Endodermal cell (in vitro differentiated cells): ENCODE measurements at places on chromosomes 4 and X. TPM values are rescaled to one million over a fixed set of nuclear protein-coding genes. Genes with fewer than 3 reads are reported as not detected.

DNA sequence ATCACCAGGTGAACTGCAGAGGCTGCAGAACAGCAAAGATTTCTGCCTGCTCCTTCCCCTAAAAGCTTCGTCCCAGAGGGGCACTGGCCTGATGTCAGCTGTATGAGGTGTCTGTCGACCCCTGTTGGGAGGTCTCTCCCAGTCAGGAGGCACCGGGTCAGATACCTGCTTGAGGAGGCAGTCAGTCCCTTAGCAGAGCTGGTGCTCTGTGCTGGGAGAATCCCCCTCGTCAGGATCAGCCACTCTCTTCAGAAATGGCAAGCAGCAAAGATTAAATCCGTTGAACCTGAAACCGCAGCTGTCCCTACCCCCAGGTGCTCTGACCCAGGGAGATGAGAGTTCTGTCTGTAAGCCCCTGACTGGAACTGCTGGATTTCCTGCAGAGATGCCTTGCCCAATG lies 1166.3 kb upstream of the ADGRL3 start:
- H3K27me3 ChIP-seq = no peaks in the 10 kb centered on the region
- H3K4me3 ChIP-seq = no peak overlapping the region
- peak; percentile 53 for DNase-seq
- H3K4me1 ChIP-seq = no peaks in the 10 kb centered on the region
- no peak overlapping the region for H3K27ac ChIP-seq
- no peaks in the 10 kb centered on the region for H3K36me3 ChIP-seq

DNA sequence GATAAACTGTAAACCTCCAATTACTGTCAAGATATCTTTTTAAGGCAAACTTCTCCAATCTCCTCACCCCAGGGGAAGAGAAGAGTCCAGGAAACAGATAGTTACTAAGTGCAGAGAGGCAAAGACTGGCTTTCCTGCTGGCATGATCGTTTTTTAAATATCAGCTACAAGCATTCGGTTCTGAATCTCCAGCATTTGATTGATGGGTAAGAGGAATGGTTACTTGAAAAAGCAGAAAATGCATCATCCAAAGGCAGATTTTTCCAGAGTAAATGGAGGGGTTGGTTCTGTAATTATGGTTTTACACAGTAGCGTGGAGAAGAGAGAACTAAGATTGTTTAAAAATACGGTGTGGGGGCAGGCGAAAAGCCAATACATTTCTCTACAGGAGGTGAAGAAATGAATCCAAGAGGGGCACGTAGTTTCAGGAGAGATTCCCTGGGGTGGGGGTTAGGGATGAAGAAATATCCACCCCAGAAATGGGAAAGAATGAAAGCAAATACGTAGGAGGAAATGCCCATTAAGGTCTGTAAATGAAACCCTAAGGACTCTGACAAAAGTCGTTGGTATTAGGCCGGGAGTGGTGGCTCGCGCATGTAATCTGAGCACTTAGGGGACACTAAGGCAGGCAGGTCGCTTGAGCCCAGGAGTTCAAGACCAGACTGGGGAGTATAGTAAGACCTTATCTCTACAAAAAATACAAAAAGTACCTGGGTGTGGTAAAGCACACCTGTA lies 248.3 kb downstream of the DHRSX start:
- no peak for DNase-seq
- no peak overlapping the region for H3K4me3 ChIP-seq
- no peaks in the 10 kb centered on the region for H3K36me3 ChIP-seq
- no peaks in the 10 kb centered on the region for H3K4me1 ChIP-seq

DNA sequence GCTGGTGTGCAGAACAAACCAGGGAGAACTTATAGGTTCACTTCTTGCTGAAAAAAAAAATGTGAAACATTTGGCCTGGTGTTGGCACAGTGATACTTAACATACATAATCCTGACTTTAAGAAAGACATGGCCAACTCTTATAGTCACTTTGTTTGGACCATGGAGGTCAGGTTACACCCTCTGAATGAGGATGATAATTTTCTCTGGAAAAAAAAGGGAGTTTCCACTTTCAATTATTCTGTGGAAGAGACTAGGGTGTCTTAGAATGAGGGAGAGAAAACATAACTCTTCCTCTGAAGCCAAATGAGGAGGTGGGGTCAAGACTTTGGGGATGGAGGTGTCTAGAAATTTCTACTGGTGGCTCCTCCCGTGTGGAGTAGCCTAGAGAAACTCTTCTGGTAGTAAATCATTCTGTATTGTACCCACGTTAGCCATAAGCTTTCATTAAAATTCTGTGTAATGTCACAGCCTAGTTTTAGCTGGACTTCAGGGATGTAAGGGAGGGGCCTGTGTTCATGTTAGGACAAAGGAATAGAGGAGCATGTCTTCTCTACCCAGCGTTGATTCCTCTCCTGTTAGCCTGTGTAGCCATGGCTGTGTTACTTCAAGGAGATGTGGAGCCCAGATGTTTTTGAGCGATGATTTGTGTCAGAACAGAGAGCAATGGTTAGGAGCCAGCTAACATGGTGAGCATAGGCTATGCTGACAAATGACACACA lies 328.3 kb downstream of the GPAT3 start:
- no peaks in the 10 kb centered on the region for H3K36me3 ChIP-seq
- peaks cover 23% of the 10 kb centered on the region for H3K27me3 ChIP-seq
- DNase-seq = no peak

DNA sequence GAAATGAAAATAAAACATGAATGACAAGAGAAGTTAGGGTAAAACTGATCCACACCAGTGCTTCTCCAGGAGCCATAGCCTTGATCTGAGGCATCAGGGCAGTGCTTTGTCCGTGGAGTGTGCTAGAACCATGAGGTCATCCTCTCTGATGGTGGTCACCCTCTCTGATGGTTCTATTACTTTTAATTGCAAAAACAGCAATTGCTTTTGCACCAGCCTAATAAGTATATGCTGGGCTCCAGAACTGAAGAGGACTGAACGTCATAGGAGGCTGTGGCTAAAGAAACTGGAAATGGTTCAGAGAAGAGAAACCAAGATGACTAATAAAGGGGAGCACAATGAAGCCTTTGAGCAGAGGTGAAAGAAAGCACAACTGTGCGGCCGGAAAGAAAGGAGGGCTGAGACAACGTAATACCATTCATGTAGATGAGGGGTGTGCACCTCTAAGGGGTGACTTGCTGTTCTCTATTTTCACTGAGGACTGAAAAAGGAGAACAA lies 17.0 kb upstream of the TMEM154 start:
- no peak overlapping the region for H3K4me3 ChIP-seq
- H3K4me1 ChIP-seq = peaks cover 3% of the 10 kb centered on the region
- H3K27ac ChIP-seq = no peak overlapping the region
- no peak for DNase-seq
- no peaks in the 10 kb centered on the region for H3K27me3 ChIP-seq

Gene ATP1B4
- total RNA-seq = not detected in 2 replicates

DNA sequence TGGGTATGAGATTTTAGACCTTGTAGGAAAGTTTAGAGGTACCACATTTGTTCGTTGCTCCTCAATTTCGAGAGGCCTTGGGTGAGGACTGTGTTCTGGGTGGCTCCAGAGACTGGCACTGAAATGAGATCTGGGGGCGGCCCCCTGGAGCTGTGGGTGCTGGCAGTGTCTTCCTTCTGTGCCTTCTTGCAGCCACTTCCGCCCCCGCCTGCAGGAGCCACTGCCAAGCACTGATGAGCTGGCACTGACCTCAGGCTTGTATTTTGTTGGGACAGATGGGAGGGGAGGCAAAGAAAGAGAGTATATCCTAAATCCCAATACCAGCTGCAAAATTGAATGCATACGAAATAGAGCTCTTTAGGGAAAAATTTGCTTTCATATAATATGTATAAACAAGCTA lies 64.5 kb upstream of the CLDN34 start:
- H3K36me3 ChIP-seq = no peaks in the 10 kb centered on the region
- no peaks in the 10 kb centered on the region for H3K27me3 ChIP-seq
- no peak overlapping the region for H3K4me3 ChIP-seq
- DNase-seq = no peak

GRCh38 chr4:156838761-156839160 lies 132.8 kb downstream of the PDGFC start:
- no peaks in the 10 kb centered on the region for H3K36me3 ChIP-seq
- DNase-seq = no peak
- no peaks in the 10 kb centered on the region for H3K4me1 ChIP-seq
- H3K4me3 ChIP-seq = no peak overlapping the region
- H3K27me3 ChIP-seq = no peaks in the 10 kb centered on the region

Gene LRRC66
- total RNA-seq = 0.16 and 0.35 TPM in 2 replicates

Gene HSPA4L
- total RNA-seq = 1.7 and 2.0 TPM in 2 replicates

- no peaks in the 10 kb centered on the region for H3K36me3 ChIP-seq
- no peaks in the 10 kb centered on the region for H3K4me1 ChIP-seq
- no peak overlapping the region for H3K4me3 ChIP-seq
Observed at GRCh38 chr4:54779036-54779435, 121.3 kb downstream of the KIT start.

- peak; percentile 64 for DNase-seq
- H3K27ac ChIP-seq = no peak overlapping the region
- H3K4me3 ChIP-seq = peak overlapping the region; percentile 75
- H3K36me3 ChIP-seq = peaks cover 16% of the 10 kb centered on the region
Observed at GRCh38 chr4:139018971-139019758, 3.6 kb downstream of the NOCT start.

DNA sequence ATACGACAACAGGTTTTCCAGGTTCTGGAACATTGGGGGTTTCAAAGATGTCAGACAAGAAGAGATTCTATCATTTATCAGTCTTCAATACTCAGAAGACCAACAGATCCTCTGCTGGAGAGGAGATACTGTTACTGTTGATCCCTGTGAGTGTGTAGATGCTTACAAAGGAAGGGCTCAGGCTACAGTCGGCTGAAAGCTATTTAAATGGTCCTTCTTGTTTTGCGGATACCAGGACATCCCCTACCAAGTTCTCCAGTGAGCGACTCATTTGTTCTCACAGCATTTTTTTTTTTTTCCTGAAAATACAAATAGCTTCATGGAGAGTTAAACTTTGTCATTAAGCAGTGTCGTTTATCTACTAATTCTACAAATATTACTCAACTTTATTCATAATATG lies 201.6 kb downstream of the CAMK2D start:
- H3K36me3 ChIP-seq = peaks cover 9% of the 10 kb centered on the region
- no peak for DNase-seq
- H3K4me1 ChIP-seq = peaks cover 7% of the 10 kb centered on the region
- no peaks in the 10 kb centered on the region for H3K27me3 ChIP-seq
- H3K27ac ChIP-seq = no peak overlapping the region
